ENCODE measurements at places on chromosomes 11 and 22.

- no peaks in the 10 kb centered on the region for H3K4me1 ChIP-seq
- H3K36me3 ChIP-seq, result no peaks in the 10 kb centered on the region
- H3K27ac ChIP-seq, result no peak overlapping the region
- H3K4me3 ChIP-seq, result no peak overlapping the region
- DNase-seq, result no peak
These were observed 103.4 kb downstream of the BRD1 start for GRCh38 chr22:49724030-49724892.

- DNase-seq, result no peak
- no peak overlapping the region for H3K27ac ChIP-seq
- H3K36me3 ChIP-seq, result no peaks in the 10 kb centered on the region
- H3K4me1 ChIP-seq, result no peaks in the 10 kb centered on the region
These were observed 26.3 kb downstream of the TOLLIP start for GRCh38 chr11:1283091-1283511.

DNA sequence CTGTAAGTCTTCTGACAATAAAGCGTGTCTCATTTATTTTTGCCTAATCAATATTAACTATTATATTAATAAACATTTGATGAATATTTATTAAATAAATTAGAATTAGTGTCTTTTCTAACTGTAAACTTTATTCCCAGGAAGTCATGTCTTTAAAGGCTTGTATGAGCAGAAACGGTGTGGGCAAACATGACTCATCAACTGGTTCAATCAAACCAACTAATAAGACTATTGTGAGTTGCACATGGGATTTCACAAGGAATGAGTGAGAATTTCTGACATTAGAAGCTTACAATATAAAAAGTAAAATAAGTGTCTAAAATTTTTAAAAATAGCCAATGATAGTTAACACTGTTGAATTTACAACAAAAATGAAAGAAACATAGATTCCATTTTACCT lies 259.2 kb upstream of the CTSC start:
- H3K27me3 ChIP-seq, result no peaks in the 10 kb centered on the region
- DNase-seq, result no peak
- no peak overlapping the region for H3K4me3 ChIP-seq
- no peak overlapping the region for H3K27ac ChIP-seq

DNA sequence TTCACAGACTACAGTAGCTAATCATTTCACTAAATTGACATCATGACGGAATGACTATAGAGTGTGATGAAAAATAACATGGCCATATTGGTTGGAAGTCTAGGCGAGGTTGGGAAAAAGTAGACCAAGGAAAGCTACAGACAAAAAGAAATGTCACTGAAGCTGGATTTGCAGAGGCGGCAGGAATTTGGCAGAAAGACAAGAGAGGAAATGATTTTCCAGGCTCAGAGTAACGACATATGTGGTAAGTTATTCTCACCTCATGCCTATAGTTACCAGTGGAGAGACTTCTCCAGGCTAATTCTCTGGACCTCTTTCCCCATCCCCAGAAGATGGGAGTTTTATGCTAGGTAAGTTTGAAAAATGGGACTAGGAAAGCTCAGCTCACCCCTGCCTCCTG lies 1005.8 kb upstream of the CCDC90B start:
- H3K27ac ChIP-seq, result no peak overlapping the region
- no peaks in the 10 kb centered on the region for H3K36me3 ChIP-seq
- no peak overlapping the region for H3K4me3 ChIP-seq
- H3K4me1 ChIP-seq, result no peaks in the 10 kb centered on the region
- no peak for DNase-seq

- no peaks in the 10 kb centered on the region for H3K4me1 ChIP-seq
- DNase-seq, result no peak
- H3K27ac ChIP-seq, result no peak overlapping the region
- no peaks in the 10 kb centered on the region for H3K36me3 ChIP-seq
- no peak overlapping the region for H3K4me3 ChIP-seq
- H3K27me3 ChIP-seq, result no peaks in the 10 kb centered on the region
These were observed 421.0 kb upstream of the API5 start for GRCh38 chr11:42890773-42891172.

DNA sequence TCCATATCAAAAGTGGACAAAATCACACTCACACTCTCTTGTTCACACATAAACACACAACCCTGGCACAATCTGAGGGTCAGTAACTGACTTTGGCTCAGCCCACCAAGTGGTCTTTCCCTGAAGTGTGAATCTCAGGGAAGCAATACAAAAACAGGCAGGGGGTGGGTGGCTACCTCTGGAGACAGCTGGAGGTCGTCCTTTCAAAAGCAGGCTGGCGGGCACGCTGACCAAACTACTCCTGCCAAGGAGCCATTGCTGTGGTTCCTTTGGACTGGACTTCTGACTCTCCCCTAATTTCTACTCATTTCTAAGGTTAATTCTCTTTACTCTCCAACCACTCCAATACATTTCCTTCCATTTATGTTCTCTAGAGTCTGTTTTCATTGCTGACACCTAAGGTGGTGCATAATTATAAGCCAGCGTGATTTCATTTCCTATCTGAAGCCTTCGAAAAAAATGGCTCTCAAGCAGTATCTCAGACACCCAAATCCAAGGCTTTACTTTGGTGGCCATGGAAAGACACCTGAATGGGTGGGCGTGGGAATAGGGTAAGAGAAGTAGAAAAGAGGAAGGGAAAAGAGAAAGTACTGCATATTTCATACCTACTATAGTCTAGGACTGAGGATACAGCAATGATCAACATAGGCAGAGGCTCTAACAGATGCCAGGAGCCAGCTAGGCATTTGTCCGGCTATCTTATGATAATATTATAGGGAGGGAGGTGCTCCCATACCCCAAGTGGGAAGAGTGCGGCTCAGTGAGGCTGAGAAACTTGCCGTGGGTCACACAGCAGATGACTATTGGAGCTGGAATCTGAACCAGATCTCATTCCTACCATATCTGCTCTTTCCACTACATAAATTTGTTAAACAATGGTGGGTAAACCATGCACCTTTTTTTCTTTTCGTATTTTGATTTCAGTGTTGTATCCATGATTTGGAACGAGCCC lies 22.0 kb downstream of the FZD4 start:
- no peak overlapping the region for H3K4me3 ChIP-seq
- no peak for DNase-seq
- peak overlapping the region; percentile 68 for H3K27ac ChIP-seq
- H3K36me3 ChIP-seq, result no peaks in the 10 kb centered on the region

Measured in uterus (tissue), 4 donors.